Stimulated activated CD4-positive, alpha-beta T cell treated with anti-CD3 and anti-CD28 coated beads, Interleukin-15, amount 100 ng/mL, for 24 hours (primary cell): ENCODE measurements at places on chromosomes 5 and 9.

GRCh38 chr9:88460587-88461332 is 72.5 kb downstream of the SPIN1 start:
- DNase-seq = peak; percentile 27

- DNase-seq = no peak
Observed at GRCh38 chr5:76252437-76252836, 150.6 kb upstream of the IQGAP2 start.

GRCh38 chr5:135306557-135306956 is 92.5 kb downstream of the MACROH2A1 start:
- no peak for DNase-seq

DNA sequence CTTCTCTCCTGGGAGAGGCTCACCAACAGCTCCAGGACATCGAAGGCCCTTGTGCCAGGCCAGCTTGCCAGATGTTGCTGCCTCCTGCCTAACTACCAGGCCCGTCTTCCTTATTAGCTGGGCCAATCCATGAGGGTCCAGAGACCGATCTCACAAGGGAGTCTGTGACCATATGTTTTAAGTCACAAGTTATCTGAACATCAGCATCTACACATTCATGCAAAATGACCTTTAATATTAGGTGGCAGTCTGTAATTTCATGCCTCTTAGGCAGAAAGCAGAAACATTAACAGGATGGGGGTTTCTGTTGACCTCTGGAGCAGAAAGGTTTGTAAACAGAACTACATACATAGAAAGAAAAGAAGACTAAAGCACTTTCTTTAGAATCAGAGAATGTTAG is 75.1 kb upstream of the SLC25A51 start:
- no peak for DNase-seq
